Right cardiac atrium (tissue), 5 donors: ENCODE measurements at places on chromosomes 12 and 14. TPM values are rescaled to one million over a fixed set of nuclear protein-coding genes. Genes with fewer than 3 reads are reported as not detected.

DNA sequence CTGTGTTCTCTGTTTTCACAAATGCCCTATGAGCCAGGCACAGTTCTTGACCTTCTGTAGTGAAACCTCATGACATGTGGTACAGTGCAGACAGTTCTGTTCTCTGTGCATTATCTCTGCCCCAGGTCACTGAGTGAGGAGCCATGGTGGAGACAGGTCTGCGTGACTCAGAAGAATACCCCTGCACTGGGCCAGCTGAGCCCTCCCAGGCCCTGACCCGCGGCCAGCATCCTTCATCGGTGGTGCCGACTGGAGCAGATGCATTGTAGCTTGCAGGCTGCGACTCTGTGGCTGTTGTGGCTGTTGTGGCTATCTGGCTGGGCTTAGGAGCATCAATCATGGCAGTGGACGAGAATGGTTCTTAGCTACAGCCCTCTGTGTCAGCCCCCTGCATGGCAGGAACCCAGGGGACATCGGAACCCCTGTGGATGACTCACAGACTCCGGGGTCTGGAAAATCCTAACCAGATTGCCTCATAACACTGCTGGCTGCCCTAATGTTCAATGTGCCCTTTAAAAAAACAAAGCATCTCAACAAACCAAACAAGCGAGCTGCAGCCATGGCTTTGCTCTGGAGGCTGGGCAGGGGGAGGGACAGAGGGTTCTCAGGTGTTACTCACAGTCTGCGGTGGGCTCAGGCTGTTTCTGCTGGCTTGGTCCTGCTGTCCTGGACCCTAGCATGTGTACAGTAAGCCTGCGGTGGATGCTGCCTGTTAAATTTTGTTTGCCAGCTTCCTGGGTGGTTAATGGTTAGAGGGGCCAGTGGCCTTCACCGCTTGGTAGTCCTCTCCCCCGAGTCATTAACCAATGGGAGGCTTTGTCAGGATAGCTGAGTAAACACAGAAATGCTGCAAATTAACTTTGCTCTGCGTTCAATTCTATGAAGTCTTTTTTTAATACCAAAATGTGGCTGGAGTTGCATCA lies at the start of gene SERPINA6:
TSS of gene SERPINA6 (minus strand) at position 689 of the 923 bp plus-strand sequence. CDS start 8,688 bp downstream, outside the sequence.
- no peak for DNase-seq

DNA sequence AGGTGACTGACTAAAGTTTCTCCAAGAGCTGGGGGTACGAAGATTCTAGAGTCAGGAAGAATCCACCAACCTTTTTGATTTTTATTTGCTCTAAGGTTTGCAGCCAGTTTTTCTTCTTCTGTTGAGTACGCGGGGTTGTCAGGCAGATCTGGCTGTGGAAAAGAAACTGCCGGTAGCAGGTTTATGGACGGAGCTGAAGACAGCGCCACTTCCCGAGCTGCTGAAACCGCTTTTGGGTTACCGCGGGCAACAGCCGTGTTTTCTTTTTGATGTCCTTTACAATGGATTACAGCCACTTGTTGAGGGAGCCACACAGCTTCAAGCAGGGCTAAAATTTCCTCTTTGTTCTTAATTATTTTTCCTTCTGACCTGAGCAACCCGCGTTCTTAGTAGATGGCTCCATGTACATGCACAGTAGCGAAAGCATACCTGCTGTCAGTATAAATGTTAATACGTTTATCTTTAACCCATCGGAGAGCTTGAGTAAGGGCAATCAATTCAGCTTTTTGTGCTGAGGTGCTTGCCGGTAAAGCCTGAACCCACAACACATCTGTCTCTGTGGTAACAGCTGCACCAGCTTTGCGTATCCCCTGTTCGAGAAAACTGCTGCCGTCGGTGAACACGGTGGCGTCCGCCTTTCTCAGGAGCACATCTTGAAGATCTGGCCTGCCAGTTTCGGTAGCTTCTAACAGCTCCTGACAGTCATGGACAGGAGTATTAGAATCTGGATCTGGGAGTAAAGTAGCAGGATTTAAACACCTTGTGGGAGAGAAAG lies 674.3 kb downstream of the TMEM121 start:
- no peak for DNase-seq

DNA sequence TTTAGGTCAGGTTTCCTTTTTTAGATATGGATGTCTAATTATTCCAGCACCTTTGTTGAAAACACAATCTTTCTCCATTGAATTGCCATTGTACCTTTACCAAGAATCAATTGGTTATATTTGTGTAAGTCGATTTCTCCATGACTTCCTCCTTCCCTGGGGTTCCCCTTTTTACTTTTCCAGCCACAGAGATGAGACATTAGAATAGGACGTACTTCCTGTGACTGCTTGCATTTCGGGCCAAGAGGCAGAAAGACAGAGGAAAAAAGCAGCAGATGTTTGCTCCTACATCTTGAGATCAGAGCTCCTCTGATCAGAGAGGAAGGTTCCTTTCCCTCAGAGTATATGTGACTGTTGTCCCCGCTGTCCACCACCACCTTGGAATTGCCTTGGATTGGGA lies 453.7 kb upstream of the RGS6 start:
- no peak for DNase-seq

Gene EGLN3
- 81.9 TPM for total RNA-seq

DNA sequence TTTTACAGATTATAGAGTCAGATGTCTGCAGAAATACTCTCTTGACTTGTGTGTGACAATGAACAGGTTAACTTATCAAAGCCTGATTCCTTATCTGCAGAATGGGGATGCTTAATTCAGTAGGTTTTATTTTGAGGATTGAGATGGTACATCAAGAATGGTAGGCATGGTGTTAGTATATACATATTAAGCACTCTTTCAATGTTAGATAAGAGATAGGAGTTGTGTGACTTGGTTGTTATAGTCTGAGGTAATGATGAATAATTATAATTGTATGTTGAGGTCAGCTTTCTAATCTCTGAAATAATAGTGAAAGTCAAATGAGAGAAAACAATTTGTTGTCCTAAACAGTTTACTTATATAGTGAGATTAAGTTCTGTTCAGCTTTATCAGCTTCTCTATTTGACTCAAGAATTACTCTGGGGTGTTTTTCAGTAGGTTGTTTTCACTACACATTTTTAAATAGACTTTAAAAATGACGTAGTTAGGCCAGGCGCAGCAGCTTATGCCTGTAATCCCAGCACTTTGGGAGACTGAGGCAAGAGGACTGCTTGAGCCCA lies 11.9 kb downstream of the PALS1 start:
- no peak for DNase-seq

Gene GLT8D2
- total RNA-seq, result 8.7 TPM

- no peak for DNase-seq
Measured at GRCh38 chr12:124130691-124131591, 157.9 kb downstream of the ZNF664 start.

Gene LPCAT3
- total RNA-seq, result 20.6 TPM

DNA sequence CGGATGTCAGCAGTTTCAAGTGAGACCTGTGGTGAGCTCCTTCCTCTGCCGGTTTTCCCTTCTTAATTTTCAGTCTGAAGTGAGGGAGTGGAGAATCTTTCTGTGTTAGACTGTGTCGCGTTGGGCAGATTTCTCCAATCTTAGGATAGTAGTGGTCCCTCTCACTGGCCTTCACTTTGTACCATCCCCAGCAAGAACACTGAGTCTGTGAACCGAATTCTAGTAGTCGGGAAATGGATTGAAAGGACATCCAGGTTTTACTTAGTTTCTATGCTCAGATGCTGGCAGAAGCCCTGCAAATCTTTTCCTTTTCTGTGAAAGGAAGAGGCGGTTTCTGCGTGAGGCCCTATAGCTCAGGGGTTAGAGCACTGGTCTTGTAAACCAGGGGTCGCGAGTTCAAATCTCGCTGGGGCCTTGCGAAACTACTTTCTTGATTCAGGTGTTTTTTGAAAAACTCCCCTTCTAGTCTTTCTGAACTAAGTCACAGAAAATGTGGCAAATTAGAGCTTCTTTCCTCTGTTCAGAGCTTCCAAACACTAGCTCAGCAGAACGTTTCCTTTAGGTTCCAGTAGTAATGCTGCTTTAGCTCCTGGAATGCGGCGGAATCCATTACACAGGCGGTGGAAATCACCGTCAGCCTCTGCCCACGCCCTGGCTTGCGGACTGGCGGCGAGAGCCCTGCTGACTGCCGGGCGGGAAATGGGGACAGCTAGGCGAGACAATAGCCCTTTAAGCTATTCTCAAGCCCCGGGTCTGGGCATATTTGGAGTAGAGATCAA lies 2.8 kb upstream of the RNASE4 start:
- DNase-seq, result peak; percentile 87

GRCh38 chr14:22084393-22085281 lies 411.0 kb upstream of the OR4E1 start:
- no peak for DNase-seq

DNA sequence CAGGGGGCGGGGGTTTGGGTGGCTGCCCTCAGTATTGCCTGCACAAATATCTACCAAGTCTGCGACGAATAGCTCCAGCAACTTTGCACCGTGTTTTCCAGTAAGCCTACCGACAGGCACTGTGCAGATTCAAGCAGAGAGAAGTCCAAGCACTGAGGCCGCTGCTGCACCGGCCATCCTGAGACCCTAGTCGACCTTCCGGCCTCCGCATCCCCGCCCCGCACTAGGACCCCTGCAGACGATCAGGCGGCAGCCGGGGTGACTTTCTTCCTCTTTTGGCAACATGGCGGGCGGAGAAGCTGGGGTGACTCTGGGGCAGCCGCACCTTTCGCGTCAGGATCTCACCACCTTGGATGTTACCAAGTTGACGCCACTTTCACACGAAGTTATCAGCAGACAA lies at the start of gene EIF2S3B:
TSS of gene EIF2S3B (plus strand) at position 271 of the 400 bp plus-strand sequence. CDS start at position 284, 13 bp downstream.
- no peak for DNase-seq

Gene LTBP2
- 13.9 TPM for total RNA-seq

DNA sequence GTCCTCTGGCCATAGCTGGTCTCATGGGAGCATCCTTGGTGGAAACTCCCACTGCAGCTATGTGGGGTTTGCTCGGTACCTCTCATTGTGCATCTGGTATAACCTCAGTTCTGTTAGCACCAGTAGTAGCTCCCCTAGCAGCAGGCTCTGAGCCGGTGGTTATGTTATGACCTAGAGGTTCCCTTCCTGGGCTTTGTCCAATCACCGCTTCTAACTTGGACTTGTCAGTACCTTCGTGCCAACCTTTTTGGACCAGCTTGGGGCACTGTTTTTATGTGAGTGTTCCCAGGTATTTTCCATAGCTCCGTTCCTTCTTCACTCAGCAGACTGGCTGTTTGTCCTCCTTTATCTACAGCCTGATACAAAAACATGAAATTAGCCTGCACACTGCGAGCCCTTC lies 55.7 kb downstream of the ATG14 start:
- no peak for DNase-seq

Gene SLC24A4
- 0.50 TPM for total RNA-seq

- DNase-seq, result no peak
Measured at GRCh38 chr12:68572661-68573060, 38.0 kb upstream of the RAP1B start.

GRCh38 chr12:16154990-16155389 lies 122.5 kb downstream of the SLC15A5 start:
- DNase-seq, result no peak

Gene COX8C
- total RNA-seq, result 1.1 TPM

GRCh38 chr12:33192226-33192625 lies 247.4 kb downstream of the SYT10 start:
- no peak for DNase-seq

GRCh38 chr12:111626230-111626629 lies 27.1 kb upstream of the ATXN2 start:
- no peak for DNase-seq

- DNase-seq, result peak; percentile 84
Measured at GRCh38 chr12:124759841-124760503, 103.7 kb downstream of the SCARB1 start.

- no peak for DNase-seq
Measured at GRCh38 chr14:75236901-75237419, 41.7 kb upstream of the FOS start.

GRCh38 chr12:24902511-24903328 lies 46.2 kb downstream of the BCAT1 start:
- DNase-seq, result peak; percentile 60

DNA sequence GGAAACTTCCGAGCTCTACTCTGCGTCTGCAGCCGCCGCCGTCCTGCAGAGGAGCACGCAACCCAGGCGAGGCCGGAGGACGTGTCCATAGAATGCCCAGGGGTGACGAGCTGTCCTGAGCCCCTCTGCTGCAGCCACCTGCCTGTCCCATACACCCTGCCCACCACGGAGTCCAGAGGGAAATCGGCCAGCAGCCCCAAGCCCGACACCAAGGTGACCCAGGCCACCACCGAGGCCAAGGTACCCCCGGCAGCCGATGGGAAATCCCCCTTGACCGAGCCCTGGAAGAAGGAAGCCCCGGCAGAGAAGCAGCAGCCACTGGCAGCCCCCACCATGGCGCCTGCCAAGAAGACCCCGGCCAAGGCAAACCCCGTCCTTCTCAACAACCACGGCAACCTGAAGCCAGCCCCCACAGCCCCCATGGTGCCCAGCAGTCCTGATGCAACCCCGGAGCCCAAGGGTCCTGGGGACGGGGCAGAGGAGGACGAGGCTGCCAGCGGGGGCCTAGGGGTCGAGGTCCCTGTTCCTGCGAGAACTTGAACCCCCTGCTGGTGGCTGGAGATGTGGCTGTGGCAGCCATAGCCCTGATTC lies 128.7 kb upstream of the C14orf180 start:
- no peak for DNase-seq

- peak; percentile 84 for DNase-seq
Measured at GRCh38 chr14:100306998-100307765, 938 bp upstream of the SLC25A29 start.

GRCh38 chr12:38782359-38782758 lies 123.0 kb downstream of the CPNE8 start:
- no peak for DNase-seq
